ENCODE measurements at places on chromosomes 16 and 17.
A peak's percentile ranks its signal among the peaks of the same experiment; 100 is the strongest.

- DNase-seq, result peak; percentile 56
Observed at GRCh38 chr17:49575679-49576087, at the start of gene NXPH3. Gene NXPH3, plus strand, starts transcription at chr17:49575871. Its CDS starts 349 bp downstream, at chr17:49576220.

DNA sequence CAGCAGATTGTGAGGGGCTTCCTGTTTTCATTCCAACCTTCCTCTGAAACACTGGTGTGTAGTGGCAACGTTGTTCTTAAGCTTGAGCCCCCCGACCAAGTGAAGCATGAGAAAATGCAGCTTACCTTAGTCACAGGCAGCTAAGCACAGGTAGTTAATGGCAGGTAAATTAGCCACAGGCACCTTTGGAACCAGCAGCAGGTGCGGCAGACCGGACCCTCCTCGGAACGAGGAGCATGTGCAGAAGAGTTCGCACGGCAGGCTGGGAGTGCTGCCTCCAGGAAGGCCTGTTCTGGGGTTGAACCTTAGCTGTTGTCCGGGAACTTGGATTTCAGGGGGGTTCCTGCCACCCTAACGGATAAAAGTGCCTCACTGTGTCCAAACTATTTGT lies 7.2 kb upstream of the IRF8 start:
- no peak for DNase-seq

- DNase-seq, result no peak
Observed at GRCh38 chr16:72917051-72917450, 130.9 kb downstream of the ZFHX3 start.

DNA sequence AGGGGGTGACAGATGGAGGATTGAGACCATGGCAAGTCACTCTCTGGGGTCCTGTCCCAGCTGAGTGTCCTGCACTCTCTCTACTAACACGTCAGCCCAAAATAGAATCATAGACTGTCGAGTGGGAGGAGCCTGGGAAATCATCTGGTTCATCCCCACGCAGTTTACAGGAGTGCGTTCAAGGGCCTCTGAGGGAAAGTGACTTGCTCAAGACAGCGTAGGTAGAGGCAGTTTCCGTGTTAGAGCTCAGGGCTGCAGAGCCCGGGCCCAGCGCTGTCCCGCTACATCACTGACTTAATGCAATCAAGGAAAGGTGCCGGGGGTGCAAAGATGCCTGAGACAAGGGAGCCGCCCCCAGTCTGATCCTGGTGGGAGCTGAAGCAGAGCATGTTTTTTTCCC lies 10.3 kb downstream of the GSG1L2 start:
- no peak for DNase-seq

DNA sequence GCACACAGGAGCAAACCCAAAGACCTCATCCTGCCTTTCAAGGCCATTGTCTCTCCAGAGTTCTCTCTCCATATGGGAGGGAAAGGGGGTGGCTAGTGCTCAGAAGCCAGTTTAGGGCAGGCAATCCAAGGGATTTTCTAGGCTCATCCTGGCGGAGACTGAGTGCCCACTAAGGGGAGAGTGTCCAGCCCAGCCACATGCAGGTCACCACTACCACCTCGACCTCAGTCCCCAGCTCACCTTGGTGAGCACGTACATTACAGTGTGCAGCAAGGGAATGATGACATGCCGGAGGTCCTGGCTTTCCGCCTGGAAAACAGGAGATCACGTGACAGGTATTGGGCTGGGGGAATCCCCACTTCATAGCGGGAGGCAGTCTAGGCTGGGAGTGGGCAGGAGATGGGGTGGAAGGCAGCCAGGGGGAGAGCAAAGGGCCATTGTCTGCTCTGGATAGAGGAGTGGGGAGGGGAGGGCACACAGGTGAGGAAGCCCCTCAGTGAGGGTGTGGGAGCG lies 29.9 kb downstream of the PIK3R6 start:
- no peak for DNase-seq

GRCh38 chr17:42680331-42680808 lies 1.3 kb downstream of the CCR10 start:
- DNase-seq, result peak; percentile 33

DNA sequence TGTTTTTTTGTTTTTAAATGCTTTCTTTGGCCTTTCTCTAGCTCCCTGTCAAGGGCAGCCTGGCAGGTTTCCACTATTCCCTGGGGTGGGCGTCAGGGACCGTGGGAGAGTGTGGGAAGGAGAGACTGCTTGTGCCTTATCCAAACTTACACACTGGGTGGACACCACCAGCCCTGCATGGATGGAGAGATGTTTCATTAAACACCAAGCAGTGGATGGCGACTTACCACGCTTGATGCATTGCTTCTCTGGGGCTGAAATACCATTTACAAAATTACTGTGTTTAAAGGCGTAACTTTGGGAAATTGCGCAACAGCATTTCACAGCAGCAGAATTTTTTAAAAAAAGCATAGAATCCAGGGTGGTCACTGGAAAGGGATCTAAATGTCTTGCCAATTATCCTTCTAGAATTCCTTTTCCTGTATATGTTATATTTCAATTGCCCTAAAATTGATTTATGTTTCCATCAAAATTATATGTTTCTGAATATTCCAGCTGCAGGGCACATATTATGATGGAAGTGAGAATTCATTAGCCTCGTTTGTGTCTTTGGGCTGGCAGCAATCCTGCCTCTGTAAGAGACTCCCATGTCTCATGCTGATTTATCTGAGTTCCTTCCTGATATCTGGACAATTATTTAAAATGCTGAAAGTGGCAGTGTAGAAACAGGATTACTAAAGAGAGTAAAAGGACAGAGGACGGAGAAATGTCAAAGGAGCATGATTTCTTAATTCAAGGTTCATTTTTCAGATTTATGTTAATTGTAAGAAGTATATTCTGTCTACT lies 247.3 kb downstream of the GRIN2A start:
- no peak for DNase-seq

DNA sequence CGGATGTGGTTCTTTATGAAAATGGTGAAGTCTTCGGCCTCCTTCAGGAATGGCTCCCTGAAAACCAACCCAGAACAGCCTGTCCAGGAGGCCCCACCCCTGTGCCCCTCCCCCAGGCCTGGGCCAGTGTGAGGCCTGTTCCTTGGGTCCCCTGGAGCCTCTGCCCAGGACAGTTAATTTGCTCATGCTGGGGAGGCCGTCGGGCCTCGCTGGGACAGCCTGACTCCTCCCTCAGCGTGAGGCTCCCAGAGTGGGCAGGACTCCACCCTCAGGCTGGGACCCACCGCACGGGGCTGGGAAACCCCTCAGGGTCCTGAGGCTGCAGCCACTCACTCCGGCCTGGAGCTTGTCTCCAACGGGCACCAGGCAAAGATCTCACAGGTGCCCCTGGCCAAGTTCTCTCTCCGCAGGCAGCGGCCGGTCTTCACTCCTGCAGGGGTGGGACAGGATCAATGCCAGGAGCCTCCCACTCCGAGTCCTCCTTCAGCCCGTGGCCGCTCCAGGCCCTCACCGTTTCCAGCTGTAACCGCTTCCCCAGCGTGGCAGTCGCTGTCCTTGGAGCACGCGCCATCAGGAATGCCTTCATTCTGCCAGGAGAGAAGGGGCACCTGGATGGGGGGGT lies 5.8 kb downstream of the P2RX5 start:
- no peak for DNase-seq

DNA sequence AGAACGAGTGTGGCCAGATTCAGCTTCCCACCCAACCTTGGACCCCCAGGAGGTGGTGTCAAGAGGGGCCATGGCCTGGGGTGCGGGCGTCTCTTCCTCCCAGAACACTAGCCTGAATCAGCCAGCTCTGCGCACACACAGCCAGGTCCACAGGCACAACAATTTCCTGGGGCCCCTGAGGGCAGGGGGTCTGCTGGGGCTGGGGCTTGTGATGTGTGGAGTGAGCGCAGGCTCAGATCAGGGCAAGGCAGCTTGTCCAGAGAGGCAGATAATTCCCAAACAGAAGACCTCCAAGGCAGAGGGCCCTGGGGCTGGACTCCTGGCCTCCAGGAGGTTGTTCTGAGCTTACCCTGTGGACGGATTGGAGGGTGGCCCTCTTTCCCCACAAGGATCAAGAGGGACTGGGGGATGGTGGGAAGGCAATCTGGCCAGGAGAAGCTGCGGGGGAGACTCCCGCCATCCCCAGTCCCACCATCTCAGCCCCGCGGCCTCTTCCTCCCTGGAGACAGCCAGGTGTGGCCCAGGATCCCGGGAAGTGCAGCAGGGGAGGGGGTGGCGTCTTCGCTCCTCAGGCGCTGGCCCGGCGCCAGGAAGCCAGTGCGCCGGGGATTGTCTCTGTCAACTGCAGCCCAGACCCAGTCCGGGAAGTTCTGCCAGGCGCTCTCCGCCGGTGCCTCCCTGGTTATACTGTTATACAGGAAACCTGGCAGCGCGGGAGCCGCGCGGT lies 52.0 kb upstream of the AMZ2 start:
- DNase-seq, result no peak

- DNase-seq, result no peak
Observed at GRCh38 chr17:78132084-78132676, 1.6 kb downstream of the TMC8 start.

GRCh38 chr17:62662855-62663254 lies 35.4 kb downstream of the MRC2 start:
- DNase-seq, result no peak

- DNase-seq, result no peak
Observed at GRCh38 chr16:81491541-81492188, 47.1 kb downstream of the CMIP start.
